ENCODE measurements at places on chromosomes 6 and 20.

GRCh38 chr6:118867181-118867580 is 26.8 kb upstream of the ASF1A start:
- DNase-seq = no peak

- peak; percentile 44 for DNase-seq
Measured at GRCh38 chr6:84606860-84607259, 157.5 kb downstream of the TBX18 start.

DNA sequence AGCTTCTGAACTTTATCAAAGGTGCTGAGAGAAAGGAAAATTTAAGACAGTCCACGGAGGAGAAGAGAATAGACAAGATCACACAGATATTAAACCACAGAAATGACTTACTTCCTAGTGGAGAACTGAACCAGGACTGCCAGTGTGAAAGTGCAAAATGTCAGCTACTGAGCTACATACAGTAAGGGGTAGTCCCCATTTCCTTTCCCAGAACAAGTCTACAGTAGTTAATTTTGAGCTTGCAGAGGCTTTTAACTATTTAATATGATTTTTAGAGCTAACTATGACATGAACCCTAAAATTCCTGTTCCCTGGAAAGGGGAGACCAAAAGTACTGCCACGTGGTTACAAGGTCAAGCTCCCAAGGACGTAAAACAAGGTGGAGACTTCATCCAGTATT is 45.1 kb downstream of the CEP85L start:
- no peak for DNase-seq

GRCh38 chr20:6395695-6396094 is 272.9 kb upstream of the FERMT1 start:
- DNase-seq = no peak

GRCh38 chr6:169420912-169421543 is 167.4 kb upstream of the THBS2 start:
- DNase-seq = no peak

GRCh38 chr6:148432462-148433195 is 90.0 kb downstream of the SASH1 start:
- DNase-seq = no peak

GRCh38 chr20:51966296-51966971 is 164.1 kb upstream of the SALL4 start:
- DNase-seq = no peak

GRCh38 chr20:37948956-37949355 is 46.0 kb downstream of the VSTM2L start:
- DNase-seq = no peak

- DNase-seq = no peak
Measured at GRCh38 chr6:65399355-65400084, 307.5 kb downstream of the EYS start.

- DNase-seq = no peak
Measured at GRCh38 chr6:110013386-110013785, 35.3 kb downstream of the GPR6 start.

- no peak for DNase-seq
Measured at GRCh38 chr6:127192911-127193541, 73.6 kb upstream of the RNF146 start.

DNA sequence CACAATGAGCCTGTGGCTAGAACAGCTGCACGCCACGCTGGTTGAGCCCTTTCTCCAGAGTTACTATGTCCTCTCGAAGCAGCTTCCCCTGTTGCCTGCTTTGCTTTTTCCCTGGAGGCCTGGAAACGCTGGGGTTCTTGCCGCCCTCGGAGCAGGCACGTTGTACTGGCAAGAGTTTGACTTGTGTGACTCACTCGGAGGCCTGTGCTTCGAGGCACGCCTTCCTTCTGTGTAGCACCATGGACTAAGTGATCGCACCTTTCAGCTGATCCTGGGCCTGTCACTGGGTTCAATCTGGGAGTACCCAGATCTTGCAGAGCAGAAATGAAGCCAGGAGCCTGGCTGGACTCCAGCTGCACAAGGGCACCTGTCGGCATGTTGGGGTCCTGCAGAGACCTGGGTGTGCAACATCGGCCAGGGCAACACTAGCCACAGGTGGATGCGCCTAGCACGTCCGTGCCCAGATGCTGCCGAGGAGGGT is 5.2 kb downstream of the INSM1 start:
- peak; percentile 20 for DNase-seq

GRCh38 chr6:84193114-84193708 is 34.2 kb downstream of the CEP162 start:
- peak; percentile 32 for DNase-seq

DNA sequence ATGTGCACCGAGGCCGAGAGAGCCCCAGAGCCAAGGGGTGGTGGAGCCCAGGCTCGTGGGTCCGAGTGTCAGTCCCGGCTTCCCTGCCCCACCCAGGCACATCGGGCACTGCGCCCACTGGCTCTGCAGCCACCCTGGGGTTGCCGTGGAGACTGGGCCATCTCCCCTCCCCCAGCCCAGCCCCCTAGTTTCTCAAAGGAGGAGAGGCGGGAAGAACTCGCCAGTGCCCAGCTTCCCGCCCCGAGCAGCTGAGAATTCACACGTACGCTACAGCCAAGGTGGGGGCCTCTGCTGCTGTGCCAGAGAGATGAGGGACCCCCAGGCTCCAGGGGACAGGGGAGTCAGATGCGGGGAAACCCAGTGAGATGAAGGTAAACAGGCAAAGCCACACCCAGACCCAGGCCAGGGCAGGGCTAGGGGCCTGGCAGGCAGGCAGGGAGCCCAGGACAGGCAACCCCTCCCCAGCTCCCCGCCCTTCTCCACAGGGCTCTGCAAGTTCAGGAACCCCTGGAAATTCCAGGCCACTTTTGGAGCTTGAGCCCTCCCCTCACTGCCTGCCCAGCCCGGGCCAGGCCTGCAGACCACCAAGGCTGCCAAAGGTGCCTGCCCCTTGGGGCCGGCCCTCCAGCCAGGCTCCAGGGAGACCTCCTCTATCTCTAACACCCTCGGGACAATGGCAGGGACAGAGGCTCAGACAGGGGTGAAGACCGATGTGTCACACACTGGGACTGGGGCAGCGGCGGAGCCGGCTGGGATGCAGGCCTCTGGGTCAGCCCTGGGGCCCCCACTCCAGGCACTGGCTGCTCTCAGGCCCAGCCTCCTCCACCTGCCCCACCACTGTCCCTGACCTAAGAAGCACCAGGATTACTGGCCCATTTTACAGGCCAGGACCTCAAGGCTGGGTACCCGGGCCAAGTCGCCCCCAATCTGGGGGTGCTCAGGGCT is 6.0 kb downstream of the LAMA5 start:
- no peak for DNase-seq

DNA sequence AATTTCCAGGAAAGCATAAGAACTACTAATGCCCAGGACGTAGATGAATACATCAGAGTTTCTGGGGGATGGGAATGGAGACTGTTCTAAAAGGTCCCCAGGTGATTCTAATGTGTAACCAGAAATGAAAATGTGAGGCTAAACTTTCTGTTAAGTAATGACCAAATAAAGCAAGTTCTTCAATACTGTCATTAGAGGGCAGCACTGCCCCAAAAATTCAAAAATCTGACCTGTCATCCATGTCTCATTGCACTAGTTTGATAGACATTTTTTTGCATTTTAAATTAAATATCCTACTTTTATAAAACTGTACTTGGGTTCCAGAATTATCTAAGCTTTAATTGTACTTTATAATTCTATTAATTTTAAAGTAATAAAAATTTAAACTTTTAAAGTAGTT is 94.9 kb downstream of the RFX6 start:
- peak; percentile 3 for DNase-seq

DNA sequence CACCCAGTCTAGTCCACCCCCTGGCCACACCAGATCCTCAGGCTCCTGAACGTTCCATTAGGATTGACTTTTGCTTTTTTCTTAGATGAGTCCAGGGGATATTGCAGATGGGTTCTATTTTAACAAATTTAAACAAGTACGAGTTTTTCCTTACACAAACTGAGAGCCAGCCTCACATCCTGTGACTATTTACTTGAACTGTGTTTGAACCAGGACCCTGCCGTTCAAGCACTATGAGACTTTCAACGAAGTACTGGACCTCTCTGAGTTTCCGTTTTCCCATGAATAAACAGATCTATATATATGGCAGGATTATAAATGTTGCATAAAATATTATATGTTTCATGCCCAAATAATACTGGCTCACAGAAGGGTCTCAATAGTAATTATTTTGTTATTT is 1.4 kb upstream of the METTL24 start:
- DNase-seq = no peak

DNA sequence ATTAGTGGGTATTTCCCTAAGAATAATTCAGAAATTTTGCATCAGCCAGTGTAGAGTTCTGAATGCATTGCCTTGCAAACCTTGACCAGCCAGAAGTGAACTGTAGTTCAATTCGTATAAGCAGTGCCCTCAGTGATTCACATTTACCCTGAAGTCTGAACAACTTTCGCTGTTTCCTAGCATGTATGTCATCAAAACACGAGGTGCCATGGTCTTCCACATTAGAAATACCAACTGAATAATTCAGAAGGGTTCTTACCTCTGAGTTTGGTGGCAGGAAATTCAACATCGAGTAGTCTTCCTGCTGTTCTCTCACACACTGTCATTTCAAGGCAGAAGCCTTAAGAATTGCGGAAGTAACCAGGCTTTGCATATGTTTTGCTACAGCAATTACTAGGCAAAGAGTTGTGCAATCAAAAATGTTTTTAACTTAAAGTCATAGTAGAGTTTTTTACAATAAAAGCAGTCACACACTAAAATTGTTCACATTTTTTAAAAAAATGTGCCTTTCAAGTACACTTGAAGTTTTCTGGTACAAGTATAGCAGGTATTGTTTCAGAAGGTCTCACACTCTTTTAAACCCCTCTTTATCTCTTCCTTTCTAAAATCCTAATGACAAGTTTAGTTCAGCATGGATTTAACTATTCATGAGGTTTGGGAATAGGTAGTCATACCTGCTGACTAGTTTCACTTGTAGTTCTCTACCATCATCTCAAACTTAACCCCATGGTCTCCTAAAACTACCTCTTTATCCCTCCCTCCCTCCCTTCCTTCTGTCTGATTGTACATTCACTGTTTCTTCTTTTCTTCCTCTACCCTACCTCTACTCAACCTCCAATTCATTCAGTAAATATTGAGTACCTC is 118.3 kb downstream of the STXBP5 start:
- peak; percentile 26 for DNase-seq

DNA sequence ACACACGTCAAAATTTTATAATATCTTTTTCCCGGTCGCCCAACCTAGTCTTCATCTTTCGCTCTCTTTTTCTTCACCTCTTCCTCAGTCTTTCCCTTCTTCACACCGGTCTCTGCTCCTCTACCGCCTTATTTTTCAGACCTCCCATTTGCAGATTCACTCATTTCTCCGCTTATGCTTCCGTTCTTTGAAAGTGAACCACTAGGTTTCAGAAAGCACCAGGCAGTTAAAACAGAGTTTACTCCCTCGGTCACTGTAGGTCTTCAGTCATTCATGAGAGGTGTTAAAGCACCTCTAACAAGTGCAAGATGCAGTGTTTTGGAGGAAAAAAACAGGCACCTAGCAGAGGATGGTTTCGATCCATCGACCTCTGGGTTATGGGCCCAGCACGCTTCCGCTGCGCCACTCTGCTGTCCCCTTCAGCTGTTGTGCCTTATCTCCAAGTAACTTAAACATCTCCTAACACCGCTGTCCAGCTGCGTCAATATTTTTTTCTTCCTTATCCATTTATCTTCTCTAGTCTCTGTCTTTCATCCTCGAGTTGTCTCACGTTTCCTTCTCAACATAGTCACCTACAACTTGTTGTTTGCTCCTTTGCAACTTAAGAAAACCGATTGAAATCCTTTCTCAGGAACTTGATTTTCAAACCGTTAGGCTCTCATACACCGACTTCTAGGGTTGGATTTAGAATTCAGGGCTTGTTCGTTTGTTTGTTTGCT is 119.7 kb upstream of the ZNF184 start:
- DNase-seq = peak; percentile 57

DNA sequence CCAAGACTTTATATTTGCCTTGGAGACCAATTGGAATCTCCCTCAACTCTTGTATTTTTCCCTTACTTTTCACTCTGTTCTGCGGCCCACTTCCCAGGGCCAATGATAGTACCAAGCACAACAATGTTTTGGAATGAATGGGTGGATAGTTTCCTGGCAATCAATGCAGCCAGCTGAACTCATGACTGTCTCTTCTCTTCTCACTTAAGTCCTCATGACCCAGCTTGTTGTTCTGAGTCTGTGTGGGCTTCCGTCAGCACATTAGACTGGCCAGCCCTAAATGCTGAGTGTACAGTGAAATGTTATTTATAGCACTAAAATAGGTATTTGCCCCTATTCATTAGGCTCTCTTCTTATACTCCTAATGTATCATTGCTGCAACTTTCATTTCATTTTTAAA is 5.6 kb upstream of the MBOAT1 start:
- no peak for DNase-seq

- no peak for DNase-seq
Measured at GRCh38 chr20:59703046-59703445, 98.7 kb downstream of the PHACTR3 start.

- DNase-seq = no peak
Measured at GRCh38 chr6:24966381-24966780, 30.6 kb upstream of the RIPOR2 start.

DNA sequence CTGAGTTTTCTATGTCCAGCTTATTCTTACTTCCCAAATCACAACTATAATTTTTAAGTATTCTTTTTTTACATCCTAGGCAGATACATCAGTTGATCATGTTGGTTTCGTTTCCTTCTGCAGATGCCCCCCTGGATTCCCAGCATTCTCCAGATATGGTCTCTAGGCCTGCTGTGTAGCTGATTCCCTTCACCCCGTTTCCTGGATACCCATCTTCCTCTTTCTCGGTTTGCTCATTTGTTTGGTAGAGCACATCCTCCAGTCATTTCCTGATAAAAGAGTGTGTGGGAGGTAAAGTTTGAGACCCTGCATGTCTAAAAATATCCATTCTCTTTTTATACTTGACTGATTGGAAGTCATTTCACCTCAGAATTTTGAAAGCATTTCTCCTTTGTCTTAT is 66.4 kb downstream of the ANKS1A start:
- no peak for DNase-seq

DNA sequence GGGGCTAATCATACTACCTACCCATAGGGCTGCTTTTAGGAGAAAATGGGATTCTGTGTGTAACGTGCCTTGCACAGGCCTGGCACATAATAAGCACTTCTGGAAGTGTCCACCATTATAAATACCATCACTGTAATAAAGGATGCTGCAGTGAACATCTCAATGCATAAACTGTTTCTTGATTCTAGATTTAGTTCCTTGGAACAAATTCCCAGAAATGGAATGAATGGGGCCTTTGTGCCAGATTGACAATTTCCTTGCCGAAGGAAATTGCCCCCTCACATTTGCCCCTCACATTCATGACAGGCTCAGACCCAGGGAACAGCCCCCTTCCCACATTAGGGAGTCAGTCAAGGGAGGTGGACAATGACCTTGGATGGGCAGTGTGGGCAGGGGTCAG is 29.2 kb downstream of the BPIFB4 start:
- no peak for DNase-seq

DNA sequence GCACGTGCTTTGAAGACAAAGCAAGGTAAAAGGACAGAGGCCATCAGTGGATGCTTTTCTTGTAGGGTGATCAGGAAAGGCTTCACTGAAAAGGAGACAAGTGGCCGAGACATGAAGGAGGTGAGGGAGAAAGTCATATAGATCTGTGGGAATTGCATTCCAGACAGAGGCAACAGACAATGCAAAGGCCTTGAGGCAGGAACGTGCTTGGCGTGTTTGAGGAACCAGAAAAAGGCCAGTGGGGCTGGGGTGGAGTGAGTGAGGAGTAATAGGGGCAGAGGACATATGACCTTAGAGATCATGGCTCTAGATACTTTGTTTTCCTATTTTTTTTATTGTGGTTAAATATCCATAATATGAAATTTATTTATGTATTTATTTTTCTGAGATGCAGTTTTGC is 10.5 kb upstream of the SALL4 start:
- no peak for DNase-seq

- peak; percentile 24 for DNase-seq
Measured at GRCh38 chr6:133248241-133249001, 7.3 kb downstream of the EYA4 start.

Data from fibroblast of skin of left quadriceps (primary cell).